Stimulated activated CD8-positive, alpha-beta memory T cell treated with anti-CD3 and anti-CD28 coated beads, Interleukin-15, amount 100 ng/mL, for 48 hours (primary cell): ENCODE measurements at places on chromosomes 6 and 20.

- no peak for DNase-seq
These were observed 140.2 kb downstream of the TMEM200A start for GRCh38 chr6:130505808-130506598.

- no peak for DNase-seq
These were observed 38.9 kb downstream of the CDH22 start for GRCh38 chr20:46269372-46269771.

DNA sequence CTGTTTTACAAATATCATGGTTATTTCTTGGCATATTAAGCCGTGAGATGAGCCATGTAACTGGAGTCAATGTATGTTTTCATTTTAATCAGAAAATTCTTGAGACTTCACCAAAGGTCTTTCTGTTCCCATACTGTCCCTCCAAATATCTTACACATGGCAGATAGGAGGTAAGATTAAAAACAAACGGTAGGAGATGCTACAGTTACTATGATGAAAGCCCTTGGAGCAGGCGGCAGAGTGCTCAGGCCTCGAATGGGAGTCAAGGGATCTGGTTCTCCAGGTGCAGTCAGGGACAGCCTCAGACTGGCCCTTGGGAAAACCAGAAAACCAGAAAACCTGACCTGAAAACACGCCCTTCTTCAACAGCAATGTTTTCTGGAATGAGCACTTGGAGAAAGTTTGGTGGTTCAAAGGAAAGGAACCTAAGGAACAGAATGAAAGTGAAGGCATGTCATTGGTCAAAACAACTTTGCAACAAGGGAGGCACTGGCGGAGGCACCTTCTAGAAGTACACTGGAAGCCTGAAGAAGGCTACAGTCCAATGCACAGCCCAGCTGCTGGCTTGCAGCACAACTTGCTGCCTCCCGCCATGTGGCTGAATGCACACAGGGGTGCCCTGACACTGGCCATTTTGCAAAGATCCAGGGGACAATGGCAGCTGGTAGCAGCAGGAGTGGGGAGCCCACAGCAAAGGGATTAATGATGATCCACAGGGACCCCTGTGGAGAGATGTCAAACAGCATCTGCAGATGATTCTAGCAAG lies 17.4 kb upstream of the FOXO3 start:
- DNase-seq: no peak

- DNase-seq: no peak
These were observed 114.2 kb downstream of the MAP3K7 start for GRCh38 chr6:90472716-90473115.

- DNase-seq: no peak
These were observed 32.6 kb downstream of the NCOA6 start for GRCh38 chr20:34792687-34793363.

GRCh38 chr6:127716465-127716864 lies 139.5 kb downstream of the C6orf58 start:
- DNase-seq: no peak

DNA sequence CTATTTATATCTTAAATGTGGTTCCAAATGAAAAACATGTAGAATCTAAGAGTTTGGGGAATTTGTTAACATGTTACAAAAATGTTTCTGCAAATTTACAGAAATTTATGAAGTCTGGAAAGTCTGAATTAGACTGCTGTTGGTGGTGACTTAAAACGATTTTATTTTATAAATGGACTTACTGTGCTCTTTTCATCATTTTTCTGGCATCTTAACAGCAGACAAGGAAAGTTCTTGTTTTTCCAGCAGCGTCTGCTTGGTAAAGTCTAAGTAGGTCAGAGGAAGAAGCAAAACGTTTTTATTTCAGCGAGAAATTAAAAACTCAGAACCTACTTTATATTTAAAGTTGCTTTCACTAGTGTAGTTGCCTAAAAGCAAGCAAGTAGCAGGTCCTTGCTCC lies 48.6 kb upstream of the COL9A1 start:
- DNase-seq: no peak

- DNase-seq: no peak
These were observed 41.8 kb downstream of the BMP7 start for GRCh38 chr20:57224641-57225138.
